Activated gamma-delta T cell (primary cell): ENCODE measurements at places on chromosomes 5 and 9.

- no peak for DNase-seq
Measured at GRCh38 chr5:151257731-151258181, 4.8 kb downstream of the GM2A start.

- no peak for DNase-seq
Measured at GRCh38 chr5:171771856-171772255, 13.8 kb upstream of the SMIM23 start.

DNA sequence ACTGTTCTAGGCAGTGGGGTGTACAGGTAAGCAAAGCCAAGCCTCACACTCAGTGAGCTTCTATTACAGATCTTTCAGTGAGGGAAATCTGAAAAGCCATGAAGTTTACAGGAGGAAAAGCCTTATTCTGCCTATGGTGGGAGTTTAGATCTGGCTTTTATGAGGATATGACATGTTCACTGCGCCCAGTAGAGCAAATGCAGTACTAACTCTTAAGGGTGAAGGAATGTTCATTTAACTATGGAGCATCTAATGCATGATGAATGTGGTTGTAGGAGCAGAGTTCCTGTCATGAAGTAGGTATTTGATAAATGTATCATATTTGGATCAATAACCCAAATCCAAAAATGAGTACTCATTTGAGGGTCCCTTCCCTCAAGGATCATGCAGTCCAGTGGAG, 230.2 kb upstream of the PAPPA start:
- DNase-seq: no peak

DNA sequence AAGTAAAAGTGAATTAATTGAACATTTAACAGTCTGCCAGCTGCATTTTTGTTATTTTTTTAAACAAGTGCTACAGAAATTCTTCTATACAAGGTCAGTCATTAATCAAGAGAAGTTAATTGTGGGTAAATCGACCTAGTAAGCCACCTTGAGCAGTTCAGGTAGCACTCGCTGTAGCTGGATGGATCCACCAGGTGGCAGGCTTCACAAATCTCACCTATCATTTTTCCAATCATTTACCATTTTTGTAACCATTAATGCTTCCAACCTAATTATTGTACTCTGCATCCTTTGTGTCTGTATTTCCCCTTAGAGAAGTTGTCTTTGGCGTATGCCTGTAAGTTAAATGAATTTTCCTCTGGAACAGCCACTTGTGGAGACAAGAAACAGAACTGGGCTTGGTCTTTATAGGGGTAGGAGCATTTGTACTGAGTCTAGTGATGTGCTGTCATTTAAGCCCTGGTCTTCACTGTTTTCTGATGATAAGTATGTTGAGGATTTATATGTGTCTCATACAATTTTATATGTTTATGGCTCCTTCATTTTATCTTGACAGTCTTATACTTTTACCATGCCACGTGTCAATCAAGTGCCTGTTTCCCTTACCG, 39.5 kb downstream of the CD180 start:
- no peak for DNase-seq

DNA sequence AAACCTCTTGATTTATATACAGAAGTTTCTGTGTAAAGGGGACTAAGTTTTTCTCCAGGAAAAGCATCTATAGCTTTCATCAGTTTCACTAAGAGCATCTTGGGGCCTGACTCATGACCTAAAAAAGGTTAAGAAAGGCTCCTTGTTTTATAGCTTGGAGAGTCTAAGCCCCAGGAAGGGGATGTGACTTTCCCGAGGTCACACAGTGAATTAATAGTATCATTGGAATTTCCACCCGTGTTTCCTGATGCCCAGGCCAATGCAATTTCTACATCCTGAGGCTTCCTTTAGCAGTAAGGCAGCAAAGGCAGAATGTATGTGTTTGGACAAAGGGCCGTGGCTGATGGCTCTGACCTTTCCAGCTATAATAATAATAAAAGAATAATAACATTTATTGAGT, 8.6 kb downstream of the MORN5 start:
- DNase-seq: no peak

GRCh38 chr5:172556262-172556661, 84.8 kb upstream of the NEURL1B start:
- DNase-seq: no peak

GRCh38 chr5:28374492-28374967, 1336.1 kb upstream of the CDH9 start:
- no peak for DNase-seq

- no peak for DNase-seq
Measured at GRCh38 chr5:160166069-160166972, 47.1 kb upstream of the PWWP2A start.

DNA sequence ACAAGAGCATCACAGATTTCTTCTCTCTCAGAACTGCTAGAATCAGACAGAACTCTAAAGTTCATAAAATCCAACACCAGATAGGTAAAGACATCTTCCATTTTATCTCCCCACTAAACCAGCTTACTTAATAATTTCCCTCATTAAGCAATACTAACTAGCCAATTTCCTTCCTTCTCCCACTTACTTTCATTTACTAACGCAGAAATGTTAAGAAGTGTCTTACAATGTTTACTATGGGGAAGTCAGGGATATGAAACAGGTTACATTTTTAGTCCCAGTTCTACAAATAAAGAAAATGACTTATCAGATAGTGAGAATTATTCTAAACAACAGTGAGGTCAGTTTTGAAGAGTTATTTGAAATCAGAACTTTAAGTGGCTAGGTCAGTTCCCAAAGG, 236.5 kb downstream of the FBXL17 start:
- DNase-seq: no peak

DNA sequence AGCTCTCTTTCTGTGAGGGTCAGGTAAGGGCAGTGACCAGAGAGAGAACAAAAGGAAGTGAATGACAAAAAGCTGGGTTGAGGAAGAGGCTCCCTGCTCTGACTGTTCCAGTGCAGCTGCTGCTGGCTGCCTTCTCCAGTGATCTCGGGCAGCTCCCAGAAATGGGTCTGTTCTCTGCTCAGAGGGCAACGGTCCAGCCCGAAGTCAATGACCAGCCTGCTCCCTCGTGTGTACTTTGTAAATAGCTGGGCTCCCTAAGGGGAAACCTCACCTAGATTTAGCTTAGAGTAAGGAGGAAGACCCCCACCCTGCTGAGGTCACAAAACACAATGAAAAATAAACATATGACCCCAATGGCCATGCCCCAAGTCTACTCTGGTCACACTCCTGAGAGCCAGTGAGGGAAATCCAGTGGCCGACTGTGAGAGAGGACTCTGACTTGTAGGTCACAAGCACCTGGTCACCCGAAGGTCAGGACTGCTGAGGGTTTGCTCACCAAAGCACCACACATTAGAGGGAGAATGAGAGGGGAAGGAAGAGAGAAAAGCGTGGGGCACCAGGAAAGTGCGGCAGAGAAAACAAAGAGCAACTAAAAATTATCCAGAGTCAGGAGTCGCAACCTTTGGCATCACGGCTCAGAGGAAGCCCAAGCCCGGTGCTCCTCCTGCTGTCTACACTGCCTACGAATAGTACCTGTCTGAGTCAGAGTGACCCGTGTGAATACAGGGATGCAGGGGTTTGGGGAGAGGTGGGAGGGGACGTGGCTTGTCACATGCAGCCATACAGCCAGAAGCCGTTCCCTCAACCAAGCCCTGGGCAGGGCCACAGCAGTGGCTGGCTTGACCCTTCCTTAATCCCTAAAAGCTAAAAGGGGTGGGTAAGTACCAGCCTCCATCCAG, 19.8 kb downstream of the NIPAL4 start:
- DNase-seq: no peak

- no peak for DNase-seq
Measured at GRCh38 chr5:178235588-178235974, 3.0 kb upstream of the PHYKPL start.

GRCh38 chr9:6449645-6450044, 36.6 kb downstream of the UHRF2 start:
- DNase-seq: no peak

DNA sequence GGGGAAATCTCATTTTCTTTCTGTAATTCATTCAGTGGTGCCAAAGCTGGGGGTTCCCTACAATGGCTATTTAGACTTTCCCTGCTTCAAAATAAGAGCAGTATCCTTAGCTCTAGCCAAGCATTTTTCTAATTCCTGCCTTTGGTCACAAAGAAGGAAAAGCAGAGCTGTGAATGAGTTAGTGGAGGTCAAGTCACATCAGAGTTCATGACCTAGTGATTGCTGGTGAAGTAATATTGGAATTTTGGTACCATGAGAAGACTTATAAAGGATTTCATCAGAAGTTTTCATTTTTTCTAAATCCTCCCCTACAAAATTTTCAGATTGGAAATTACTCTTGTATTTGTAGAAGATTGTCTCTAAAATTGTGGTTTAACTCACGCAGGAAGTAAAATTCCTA, 28.0 kb downstream of the DNAJC21 start:
- no peak for DNase-seq
